ENCODE measurements at places on chromosomes 3 and 15.

GRCh38 chr15:39321977-39322376 is 258.9 kb upstream of the THBS1 start:
- DNase-seq = no peak

- DNase-seq = peak; percentile 1
These were observed 12.7 kb downstream of the DAG1 start for GRCh38 chr3:49482766-49483165.

DNA sequence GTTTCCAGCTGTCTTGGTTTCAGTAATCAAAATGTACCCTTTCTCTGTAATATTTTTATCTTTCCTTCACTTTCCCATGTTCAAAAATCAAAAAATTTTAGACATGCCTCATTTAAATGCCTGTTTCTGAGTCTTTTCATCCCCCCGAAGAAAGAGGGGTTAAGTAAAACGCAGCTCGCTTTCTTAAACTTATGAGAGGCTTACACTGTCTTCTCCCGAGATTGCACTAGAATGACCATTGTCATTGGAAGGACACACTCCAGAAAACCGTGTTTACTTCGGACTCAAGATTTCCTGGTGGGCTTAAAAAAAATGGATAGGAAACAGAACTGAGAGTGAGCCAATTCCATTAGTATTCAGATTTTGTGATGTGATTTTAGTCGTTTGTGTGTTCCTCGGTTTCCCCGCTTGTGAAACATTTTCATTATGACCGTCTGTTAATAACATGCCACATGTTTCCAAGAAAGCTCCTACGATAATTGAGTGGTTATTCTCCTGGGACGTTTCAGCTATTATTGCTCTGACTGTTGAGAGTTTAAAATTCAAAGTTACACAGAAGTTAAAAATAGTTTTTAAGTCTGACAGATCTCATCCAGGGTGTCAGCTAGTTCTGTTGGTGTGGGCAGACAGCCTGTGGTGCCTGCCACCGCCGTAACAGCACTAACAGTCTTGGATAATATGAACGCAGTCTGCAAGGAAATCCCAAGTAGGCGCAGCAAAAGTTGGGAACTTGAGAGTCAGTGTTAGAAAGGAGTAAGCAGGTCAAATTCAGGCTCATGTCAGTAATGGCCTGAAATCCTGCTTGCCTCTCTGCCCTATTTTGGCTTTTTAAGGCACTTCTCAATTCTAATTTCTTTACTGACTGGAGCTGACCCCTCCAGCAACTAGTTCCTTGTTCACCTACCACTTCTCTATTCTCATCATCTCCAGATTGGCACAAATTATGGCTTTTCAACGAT is 1.5 kb downstream of the CRYBG3 start:
- no peak for DNase-seq

DNA sequence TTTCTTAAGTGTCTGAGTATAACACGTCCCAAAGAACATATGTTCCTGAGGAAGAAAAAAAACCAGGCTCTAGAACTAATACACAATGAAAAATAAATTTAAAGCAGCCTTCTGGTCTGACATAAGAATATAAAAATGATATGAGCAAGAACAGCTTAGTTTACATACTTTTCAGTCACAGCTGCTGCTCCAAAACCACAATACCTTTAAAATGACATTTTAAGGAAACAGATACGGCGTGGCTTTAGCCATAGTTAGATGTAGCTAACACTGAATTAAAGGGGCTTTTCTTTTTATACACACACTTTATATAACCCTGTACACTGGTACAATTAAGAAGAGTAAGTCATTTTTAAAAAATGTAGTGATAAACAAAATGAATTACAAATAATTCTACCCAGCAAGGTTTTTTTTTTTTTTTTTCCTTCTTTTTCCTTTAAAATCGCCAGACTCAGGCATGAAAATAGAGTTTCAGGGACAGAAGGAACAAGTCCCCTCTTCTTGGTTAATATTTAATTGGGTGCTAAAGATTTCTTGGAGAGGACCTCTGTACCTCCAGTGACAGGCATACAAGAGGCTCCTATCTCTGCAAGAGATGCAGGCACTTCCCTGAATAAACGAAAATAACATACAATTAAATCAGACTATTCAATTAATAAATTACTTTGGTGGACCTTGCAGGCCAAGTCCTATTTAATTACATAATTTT is 265.6 kb downstream of the FOXP1 start:
- peak; percentile 33 for DNase-seq

- no peak for DNase-seq
These were observed 85.4 kb upstream of the AGTR1 start for GRCh38 chr3:148612278-148612677.

DNA sequence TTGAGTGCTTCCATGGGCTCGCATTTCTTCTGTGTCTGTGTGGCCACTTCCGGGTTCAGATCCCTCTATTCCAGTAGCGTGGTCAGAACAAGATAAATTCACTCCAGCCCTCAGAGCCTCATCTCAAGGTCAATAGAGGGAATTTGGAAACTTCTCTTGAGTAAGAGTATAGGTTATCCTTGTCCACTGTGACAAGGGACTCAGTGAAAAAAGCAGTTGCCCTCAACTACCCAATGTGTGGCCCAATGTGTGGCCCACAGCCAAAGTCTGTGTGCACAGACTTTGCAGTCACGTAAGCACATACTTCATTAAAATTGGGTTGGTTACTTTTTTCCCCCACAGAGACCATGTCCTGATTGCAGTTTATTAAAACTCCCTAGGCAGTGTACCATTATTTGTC is 305.6 kb upstream of the SEMA6D start:
- no peak for DNase-seq

Data from hematopoietic multipotent progenitor cell treated with erythropoietin and hydrocortisone succinate and interleukin-3 and kit ligand, for 6 days (in vitro differentiated cells).